H54 (cell line): ENCODE measurements at places on chromosomes 1 and 21.

- no peak for DNase-seq
Observed at GRCh38 chr1:1088029-1088800, 14.1 kb upstream of the RNF223 start.

GRCh38 chr1:109314795-109315194 lies 8.0 kb upstream of the MYBPHL start:
- no peak for DNase-seq

DNA sequence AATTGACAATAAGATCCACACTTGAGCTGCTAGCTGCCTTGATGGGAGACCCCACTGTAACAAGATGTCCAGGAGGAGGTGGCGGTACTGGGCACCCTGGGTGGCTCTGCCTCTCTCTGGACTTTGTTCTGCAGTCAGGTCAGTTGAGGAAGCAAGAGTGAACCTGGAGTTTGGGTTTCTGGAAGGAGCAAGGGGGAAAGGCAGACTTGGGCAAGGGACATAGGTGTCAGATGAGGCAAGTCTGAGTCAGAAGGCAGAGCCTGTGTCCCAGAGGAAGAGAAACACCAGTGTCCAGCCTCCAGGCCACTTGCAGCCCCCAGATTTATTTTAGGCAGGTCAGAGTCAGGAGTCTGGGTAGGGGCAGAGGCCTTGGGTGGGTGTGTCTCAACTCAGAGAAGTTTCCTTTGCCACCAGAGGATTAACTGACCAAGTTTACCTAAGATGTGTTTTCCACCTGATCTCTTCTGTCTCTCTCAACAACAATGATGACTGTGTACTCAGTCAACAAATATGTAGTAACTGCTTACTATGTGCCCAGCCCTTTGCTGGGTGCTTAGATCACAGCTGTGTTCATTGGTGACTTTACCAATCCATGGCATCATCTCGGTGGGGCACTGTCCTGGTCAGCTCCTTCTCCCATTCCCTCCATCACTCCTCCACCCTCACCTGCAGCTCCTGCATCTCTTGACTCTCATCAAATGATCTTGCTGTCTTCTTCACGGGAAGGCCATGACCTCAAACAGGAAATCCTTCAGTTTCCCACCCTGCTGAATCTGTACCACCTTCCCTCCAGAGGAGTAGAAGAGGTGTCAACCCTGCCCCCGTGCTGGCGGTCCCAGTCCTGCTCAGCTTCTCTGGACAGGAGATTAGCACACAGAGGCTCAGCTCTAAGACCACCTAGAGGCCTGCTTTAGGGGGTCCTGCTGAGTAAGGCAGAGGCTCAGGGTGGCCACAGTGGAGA lies 36.6 kb downstream of the ELF3 start:
- peak; percentile 51 for DNase-seq

DNA sequence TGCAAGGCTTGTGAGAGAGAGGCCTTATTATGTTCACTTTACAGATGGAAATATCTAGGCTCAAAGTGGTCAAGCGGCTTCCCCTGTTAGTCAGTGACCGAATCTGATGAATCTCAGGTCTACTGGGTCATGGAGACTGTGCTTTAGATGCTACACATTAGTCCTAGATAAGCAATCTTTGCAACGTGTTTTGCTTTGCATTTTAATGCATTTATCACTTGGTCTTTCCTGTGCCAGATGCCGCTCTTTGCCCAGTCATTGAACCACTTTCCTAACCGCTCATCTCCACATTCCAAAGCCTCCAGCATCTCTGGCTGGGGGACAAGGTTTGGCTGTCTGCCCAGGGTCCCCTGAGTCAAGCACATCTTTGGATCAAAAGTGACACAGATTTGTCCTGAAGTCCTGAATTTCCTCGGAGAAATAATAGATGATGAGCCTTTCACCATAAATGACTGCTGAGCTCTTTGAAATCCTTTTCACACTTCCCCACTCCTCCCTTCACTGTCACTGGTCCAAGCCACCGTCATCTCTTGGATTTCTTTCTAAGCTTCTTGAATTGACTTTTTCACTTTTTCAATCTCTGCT lies 96.0 kb upstream of the USP24 start:
- DNase-seq, result peak; percentile 22

- no peak for DNase-seq
Observed at GRCh38 chr21:29238967-29239290, 59.8 kb upstream of the BACH1 start.

DNA sequence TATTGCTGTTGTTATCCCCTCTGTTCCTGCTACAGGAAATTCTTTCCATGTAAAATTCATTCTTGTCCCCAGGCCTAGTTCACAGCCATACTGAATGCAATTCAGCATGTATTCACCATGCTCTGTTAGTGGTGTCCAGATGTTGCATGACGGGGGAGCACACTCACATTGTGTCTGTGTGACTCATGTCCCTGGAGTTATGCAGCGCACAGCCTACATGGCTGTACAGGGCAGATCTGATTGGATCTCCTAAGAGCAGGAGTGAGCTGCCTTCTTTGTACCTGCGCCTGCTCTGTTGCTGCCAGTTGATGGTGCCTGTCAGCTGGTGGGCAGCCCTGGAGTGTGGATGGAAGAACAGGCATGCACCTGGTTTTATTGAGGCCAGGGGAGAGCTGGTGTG lies 17.6 kb downstream of the HTR6 start:
- peak; percentile 59 for DNase-seq

DNA sequence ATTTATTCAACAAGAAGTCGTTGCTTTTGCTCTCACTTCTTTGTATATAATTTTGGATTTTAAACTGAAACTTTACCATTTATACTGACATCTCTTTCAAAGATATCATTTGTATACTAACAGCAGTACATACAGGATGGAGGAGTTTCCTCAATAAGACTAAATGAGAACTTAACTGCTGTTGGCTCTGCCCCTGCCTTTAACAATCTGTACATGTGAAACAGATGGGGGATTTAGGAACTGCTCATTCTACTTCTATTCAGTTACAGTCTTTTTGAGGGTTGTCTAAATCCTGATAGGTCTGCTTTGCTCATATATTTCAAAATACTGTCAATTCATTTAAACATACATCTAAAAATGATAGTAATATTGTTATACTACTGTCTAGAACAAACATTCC lies 663.2 kb downstream of the ADGRL2 start:
- DNase-seq, result no peak

DNA sequence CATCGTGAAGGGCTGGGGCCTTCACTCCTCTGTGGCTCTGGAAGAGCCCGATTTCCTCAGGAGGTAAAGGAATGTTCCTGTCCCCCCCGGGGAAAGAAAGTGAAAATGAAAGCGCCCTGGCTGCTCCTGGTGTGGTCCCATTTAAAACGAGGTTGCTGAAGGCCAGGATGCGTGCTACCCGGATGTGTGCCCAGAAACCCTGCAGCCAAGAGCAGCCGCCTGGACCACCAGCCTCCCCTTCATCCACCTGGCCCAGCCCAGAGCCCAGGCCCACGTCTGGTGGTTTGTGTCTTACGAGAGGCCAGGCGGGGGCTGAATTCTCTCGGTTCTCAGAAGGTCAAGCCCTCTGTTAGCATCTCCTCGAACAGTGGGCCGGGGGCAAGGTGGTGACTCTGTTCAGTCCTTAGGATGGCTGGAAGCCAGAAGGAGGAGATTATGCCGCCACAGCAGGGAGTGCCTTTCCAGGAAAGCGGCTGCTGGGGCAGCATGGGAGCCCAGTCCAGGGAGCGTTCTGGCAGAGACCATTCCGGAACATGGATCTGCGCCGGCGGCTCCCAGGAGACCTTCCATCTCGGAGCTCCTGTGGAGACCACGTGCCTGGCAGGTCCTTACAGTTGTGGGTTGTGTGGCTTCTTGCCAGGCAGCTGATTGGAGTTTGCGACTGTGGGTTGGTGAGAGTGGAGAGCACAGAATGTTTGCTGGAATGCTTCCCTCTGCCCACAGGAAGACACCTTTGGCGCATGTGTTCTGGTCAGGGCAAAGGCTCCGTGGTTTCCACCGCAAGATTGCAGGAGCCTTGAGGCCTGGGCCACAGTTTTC lies 1.4 kb downstream of the GUK1 start:
- DNase-seq, result no peak

GRCh38 chr1:16152481-16153087 lies 3.3 kb downstream of the EPHA2 start:
- no peak for DNase-seq

GRCh38 chr1:154808909-154809262 lies 61.2 kb downstream of the KCNN3 start:
- no peak for DNase-seq

DNA sequence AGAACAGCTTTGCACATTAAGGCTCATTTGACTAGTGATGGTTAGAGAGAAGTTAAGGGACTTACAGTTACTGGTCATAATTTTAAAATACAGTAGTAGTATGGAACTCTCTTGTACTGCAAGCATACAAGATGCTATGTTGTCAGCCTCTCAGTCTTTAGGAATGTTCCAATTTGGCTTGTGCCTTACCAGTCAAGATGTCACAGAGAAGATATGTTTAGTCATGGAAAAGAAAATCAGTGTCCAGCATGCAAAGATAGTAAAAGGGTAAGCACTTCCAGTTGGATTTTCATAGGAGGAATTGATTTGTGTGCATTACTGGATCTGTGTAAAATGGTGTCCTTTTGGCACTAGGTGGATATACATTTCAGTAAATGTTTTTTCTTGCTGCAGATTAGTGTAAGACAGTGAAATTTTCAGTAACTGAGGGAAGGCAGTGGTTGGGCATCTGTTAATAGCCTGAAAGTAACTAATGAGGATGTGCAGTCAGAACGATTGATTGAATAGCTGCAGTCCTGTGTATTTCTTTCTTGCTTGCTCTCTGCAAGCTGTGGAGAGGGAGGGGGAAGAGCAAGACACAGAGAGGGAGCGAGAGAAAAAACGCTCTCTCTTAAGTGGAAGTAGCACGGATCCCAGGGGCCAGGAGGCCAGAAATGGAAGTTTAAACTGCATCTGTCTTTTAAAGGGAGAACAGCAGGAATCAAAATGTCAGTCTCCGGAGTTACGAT lies 108.2 kb downstream of the CLEC20A start:
- DNase-seq, result no peak

DNA sequence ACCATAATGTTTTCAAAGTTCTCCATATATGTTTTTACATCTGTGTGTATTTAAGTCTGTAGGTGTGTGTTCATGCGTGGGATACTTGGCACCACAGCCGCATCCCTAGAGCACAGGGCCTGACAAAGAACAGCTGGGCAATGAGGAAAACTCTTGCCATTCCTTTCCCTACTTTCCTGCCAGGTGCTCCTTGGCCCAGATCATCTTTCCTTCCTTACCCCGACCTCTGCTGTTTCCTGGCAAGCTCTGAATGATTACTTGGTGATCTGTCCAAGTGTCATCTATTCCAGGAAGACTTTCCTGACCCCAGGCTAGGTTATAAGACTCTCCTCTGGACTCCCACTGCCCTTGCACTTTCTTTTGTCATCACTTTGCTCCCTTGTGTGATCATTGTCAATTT lies 123.6 kb downstream of the ELAVL4 start:
- no peak for DNase-seq

GRCh38 chr1:17447501-17447992 lies 8.1 kb upstream of the RCC2 start:
- DNase-seq, result no peak

- DNase-seq, result no peak
Observed at GRCh38 chr1:202575918-202576653, 134.2 kb downstream of the SYT2 start.

- DNase-seq, result no peak
Observed at GRCh38 chr1:36512842-36513241, 30.1 kb upstream of the CSF3R start.

GRCh38 chr1:15420853-15421465 lies 11.3 kb downstream of the EFHD2 start:
- no peak for DNase-seq

DNA sequence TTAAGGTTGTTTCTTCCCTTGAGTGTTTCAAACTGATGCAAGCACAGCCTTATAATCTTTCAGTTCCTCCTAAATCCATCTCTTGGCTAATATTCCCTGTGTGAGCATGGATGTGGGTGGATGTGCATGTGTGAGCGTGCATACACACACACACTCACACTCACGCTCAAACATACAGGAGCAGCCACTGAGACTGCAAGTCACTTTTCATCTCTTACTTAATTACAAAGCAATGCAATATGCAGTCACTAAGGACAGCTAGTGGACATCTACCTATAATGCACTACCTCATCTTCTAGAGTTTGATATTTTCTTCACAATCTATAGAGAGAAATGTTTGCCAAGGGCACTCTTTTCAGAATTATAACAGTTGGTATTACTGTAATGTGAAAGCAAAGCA lies 1.4 kb downstream of the ESRRG start:
- DNase-seq, result no peak

- no peak for DNase-seq
Observed at GRCh38 chr1:81053826-81054225, 746.9 kb upstream of the ADGRL2 start.

DNA sequence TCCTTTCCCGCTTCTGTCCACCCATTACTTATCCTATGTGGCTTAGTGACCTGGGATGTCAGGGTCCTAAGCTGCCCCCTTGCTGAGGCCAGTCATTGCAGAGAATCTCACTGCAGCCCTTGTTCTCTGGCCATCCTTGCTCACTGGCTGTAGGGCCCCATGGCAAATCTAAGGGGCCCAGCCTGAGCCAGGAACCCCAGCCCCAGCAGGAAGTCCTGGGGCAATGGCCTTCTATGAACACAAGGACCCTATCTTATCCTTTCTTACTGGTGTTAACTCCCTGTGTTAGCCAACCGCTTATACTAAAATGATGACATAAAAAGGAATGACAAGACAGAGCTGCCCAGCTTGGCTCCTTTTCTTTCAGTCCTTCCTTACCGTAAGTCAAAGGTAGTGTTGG lies 29.9 kb downstream of the DHCR24 start:
- DNase-seq, result no peak

DNA sequence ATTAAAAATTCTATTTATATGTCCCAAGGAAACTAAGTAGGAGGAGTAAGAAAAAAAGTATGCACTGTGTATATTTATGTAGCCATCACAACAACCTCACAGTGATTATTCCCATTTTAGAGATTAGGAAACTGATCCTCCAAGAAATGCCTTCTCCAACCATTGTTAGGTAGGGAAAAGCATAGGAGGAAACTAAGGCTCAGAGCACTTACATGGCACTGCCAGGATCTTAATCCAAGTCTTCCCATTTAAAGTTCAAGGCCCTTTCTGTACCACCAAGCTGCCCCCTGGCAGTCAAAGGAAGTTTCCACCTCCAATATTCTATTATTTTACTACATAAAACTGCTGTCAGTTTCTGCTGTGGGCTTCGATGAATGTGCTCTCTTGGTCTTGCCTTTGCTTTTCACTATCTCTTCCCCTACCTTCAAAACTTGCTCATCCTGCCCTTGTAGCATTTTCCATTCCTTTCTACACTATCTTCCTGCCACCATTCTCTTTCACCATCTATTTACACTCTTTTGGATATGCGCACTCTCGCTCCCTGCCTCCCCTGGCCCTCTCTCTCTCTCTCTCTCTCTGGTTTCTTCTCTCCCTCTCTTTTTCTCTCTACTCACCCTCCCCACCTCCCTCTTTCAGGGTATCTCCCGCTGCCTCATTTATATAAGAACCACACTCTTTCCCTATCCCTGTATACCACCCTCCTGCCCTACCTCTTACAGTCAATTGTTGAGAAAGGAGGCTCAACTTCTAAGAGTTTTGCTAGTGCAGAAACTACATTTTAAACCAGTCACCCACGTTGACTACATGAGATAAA lies 34.0 kb downstream of the PUM1 start:
- no peak for DNase-seq
